Neural progenitor cell (in vitro differentiated cells): ENCODE measurements at places on chromosomes 6 and 20. TPM values are rescaled to one million over a fixed set of nuclear protein-coding genes. Genes with fewer than 3 reads are reported as not detected.

The SRMS gene
- not detected in 2 replicates for total RNA-seq

The KIAA0408 gene
- total RNA-seq = 2.2 and 9.7 TPM in 2 replicates

The SYCP2L gene
- total RNA-seq = 8.9 and 12.5 TPM in 2 replicates

The HLA-G gene
- total RNA-seq = not detected in 2 replicates

The SCRT2 gene
- total RNA-seq = not detected in 2 replicates

The FAXC gene
- 13.5 and 23.0 TPM in 2 replicates for total RNA-seq

The SLX4IP gene
- total RNA-seq = 7.7 and 9.5 TPM in 2 replicates

The NKX2-2 gene
- not detected in 2 replicates for total RNA-seq

The MAN1A1 gene
- total RNA-seq = 4.0 and 5.2 TPM in 2 replicates

The SCUBE3 gene
- 9.0 and 11.4 TPM in 2 replicates for total RNA-seq

The GRM1 gene
- total RNA-seq = 0.50 and 0.79 TPM in 2 replicates

DNA sequence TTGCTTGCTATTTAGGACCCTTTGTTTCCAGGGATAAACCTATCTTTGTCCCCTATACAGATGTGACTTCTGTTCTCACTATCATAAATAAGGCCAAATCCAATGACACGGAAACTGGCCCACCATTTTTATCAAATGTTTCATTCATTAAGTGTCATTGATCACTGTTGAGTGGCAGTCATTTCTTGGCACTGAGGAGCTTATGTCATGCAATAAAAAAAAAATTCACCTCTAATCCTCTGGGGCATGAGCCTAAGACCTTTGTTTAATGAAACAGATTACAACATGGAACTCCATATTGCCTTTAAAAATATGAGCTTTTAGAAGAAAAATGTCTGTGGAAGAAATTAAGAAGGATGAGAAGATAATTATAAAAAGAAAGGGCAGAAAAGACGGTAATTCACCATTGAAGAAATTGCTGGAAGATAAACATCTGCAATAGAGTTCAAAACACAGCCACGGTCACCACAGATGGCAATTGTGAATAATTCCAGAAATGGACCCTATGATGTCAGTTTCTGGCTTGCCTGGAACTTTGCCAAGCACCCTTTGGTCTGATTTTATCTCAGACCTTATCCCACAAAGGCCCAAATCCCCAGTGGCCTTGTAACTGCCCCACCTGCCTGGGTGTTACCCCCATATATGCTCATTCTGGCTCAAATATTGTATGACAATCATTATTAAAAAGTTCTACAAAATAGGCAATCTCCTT lies 91.1 kb downstream of the DST start:
- DNase-seq = no peak

DNA sequence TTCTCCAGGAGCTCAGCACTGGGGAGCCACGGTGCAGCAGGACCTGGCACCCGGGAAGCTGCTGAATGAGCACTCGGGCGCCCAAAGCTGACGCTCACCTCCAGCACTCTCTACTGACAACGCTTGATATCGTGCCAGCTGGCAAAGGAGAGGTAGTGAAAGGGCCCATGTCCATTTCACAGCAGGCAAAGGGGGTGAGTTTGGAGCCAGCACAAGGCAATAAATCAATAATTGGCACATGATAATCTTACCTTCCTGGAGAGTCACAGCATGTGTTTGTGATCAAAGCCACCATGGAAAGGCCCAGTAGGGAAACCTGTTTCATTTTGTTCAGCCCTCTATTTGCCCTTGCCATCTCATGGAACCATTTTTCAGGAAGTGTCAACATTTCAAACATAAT lies 23.3 kb upstream of the SMIM26 start:
- DNase-seq = no peak

- DNase-seq = no peak
Measured at GRCh38 chr20:37349517-37350491, 3.9 kb downstream of the SRC start.

- no peak for DNase-seq
Measured at GRCh38 chr6:142842418-142843261, 102.3 kb downstream of the HIVEP2 start.

GRCh38 chr6:144901412-144901811 lies 616.3 kb downstream of the UTRN start:
- DNase-seq = no peak

- DNase-seq = peak; percentile 94
Measured at GRCh38 chr6:99425647-99426450, 741 bp upstream of the PNISR start.

DNA sequence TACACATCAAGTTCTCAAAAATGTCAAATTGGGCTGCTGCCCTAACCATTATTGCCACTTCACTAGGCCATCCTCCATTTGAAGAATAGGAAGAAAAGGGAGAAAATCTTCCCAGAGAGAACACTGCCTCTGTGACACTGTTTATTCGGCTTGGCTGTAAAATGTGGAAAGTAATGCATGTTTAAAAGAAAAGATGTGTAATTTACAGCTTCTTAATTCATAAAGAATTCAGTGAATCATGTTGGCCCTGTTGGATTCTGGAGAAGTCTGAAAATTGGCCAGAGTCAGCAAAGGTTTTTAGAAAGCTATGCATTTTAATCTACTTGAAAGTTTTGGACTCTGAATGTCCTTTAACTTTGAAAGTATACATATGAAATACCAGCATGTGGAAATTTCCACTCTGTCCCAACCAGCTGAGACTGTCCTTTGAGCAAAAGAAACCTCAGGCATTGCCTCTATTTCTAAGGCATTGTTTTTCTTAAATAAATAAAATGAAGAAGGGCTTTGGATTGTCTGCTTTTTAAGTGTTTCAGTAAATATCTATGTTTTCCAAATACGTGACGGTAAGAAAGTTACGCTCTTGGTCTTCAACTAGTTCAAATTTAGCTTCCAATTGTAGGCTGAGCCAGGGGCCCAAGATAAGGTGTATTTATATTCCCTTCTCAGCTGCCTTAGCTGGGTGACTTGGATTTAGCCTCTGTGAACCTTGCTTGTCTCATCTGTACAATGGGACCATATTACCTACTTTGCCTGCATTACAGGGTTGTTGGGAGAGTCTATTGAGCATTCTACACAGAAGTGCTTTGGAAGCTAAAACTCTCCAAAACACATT lies 222.2 kb downstream of the UST start:
- no peak for DNase-seq

- no peak for DNase-seq
Measured at GRCh38 chr20:62318400-62319345, 15.9 kb downstream of the ADRM1 start.

- no peak for DNase-seq
Measured at GRCh38 chr20:45109634-45110033, 5.3 kb downstream of the WFDC5 start.

- no peak for DNase-seq
Measured at GRCh38 chr20:51189814-51190782, 167.2 kb upstream of the KCNG1 start.

DNA sequence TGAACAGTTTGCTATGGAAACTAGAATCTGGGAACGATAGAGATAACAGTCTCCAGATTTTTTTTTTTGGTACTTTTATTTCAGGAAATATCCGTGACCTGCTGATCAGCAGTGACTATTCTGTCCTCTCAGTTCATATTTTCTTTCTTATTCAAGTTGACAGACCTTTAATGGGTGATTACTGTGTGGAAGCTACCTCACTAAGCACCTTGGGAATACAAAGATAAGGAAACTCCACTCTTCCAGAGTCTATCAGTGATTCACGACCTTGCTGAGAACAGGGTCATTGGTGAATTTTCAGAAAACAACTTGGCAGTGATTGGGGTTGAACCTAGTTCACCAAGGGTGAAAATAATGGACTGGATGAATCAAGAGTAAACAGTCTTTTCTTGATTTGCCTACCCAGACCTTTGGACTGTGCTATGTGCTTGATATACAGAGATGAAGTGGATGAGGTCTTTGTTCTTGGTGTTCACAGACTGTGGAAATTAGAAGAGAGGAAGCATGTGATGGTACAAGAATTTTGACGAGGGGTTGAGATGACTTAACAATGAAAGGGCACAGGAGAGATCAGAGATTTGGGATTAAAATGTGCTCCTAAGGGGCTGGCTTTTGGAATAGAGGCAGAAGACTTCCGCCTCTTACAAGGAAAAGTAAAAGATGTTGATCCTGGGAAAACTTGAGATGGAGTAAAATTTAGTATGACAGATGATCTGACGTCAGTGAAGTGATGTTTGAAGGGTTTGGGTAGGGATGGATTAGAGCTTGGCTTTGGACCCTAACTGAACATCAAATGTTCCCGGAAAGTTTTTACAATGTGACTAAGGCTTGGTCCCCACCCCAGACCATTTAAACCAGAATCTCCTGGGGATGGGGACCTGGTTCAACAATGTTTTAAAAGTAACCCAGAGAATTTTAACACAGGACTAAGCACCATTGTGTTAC lies 1.2 kb downstream of the KAT14 start:
- DNase-seq = no peak

DNA sequence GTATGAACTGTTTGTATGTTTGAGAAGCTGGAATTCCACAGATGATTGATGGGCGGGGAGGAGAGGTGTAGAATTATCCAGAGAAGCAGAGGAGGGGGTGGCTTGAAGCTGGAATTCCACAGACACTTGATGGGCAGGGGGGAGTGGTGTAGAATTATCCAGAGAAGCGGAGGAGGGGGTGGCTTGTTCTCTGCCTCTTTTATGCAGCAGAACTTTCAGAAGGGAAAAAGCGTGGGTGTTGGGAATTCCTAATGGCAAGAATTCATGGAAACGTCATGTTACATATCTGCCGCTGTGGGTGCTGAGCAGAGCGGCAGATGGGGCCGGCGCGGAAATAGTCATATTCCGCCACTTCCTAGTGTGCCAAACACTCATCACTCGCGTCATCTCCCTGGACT lies 167.9 kb upstream of the KCNG1 start:
- DNase-seq = no peak

GRCh38 chr6:160042014-160042773 lies 73.3 kb downstream of the IGF2R start:
- no peak for DNase-seq

DNA sequence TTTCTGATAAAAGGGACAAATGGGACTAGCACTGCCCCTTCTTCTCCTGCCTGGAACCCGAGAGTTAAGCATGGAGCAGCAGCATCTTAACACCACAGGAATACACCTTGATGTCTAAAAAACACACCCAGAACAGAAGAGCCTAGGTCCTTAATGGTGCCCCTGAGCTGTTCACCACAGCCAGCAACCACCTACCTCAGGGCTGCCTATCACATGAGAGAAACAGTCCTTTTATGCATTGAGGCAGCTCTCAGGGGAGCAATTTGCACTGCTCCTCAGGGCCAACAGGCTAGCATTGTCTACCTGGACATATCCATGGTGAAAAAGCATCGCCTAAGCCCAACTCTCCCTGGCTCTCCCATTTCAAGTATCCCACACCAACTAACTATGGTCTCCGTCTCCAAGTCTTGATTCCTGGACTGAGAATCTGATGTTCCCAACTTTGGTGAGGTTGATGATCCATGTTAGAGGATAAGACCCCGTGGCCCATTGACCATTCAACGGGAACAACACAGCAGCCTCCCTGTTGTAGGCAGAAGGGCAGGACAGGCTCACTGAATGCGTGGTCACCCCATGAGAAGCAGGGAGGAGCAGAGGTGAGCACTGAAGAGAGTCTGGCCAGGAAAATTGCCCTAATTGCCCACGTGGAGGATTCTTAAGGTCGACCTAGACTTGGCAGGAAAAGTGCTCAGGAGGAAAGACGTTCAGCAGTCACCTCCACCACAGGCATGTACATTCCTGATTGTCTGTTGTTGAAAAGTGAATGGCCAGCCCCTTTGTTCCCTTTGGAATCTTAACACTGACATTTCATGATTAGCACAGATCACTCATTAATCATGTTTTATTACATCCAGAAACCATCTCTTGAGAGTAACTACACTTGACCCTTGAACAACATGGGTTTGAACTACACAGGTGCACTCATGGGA lies 4.2 kb upstream of the APMAP start:
- no peak for DNase-seq

DNA sequence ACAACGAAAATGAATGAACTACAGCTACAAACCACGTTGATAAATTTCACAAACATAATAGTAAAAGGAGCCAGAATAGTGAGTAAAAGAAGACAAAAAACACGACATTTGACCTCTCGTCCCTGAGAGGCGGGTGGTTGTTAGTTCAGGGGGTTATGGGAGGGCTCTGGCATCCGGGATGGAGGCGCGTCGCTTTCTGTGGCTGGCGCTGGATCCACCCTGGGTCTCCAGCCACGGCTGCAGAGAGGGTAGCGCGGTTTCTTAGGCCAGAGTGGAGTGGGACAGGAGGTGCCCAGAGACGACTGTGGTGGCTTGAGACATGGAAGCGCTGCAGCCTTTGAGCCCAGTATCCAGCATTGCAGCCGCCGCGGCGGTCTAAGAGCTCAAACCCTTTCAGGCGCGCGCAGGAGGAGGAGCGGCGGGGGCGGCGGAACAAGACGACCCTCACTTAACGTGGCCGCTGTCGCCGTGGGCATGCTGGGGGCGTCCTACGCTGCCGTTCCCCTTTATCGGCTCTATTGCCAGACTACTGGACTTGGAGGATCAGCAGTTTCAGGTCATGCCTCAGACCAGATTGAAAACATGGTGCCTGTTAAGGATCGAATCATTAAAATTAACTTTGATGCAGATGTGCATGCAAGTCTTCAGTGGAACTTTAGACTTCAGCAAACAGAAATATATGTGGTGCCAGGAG lies 3.7 kb upstream of the ZSCAN23 start:
- DNase-seq = peak; percentile 79

DNA sequence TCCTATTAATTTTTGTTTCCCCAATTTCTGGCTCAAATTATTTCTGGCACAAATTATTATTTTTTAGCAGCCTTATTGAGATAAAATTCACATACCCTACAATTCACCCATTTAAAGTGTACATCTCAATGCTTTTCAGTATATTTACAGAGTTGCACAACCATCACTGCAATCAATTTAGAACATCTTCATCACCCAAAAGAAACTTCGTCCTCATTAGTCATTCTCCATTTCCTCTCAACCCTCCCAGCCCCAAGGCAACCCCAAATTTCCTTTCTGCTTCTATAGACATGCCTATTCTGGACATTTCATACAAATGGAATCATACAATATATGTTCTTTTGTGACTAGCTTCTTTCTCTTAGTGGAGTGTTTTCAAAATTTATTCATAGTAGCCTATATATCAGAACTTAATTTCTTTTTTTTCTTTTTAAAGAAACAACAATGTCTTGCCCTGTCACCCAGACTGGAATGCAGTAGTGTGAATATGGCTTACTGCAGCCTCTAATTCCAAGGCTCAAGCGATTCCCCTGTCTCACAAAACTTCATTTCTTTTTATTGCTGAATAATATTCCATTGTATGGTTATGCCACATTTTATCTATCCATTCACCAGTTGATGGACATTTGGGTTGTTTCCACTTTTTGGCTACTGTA lies 84.5 kb downstream of the DNAH8 start:
- no peak for DNase-seq

DNA sequence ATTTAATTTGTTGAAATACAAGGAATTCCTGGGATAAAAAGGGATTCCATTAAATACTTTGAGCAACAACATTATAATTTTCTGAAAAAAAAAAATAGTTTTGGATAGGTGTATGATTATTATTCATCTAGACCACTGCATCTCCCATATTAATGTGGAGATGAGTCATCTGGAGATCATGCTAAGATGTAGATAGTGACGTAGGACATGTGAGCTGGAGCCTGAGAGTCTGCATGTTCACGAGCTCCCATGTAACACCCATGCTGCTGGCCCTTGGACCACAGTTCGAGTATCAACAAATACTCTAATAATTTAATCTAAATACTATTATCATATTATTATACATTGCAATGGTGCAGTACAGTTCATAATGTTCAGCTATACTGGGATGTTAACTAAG lies 91.6 kb downstream of the EPM2A start:
- no peak for DNase-seq
